HTR-8/SVneo (cell line): ENCODE measurements at places on chromosomes 4 and X.

DNA sequence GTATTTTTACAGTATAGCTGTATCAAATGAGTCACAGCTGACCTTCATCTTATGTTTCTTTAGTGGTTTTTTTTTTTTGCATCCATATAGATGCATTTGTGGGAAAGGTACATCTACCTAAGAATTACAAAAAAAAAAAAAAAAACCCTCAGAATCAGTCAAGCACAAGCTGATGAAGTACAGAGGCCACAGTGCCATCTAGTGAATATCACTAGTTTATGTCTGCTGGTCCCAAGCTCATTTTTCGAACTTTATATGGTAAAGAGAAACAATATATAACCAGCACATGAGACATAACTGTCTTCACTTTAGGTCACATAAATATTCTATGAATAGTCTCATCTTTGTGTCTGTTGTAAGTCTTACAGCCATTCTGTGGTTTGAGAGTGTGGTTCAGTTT is 220.1 kb downstream of the DLG3 start:
- peak; percentile 17 for DNase-seq

DNA sequence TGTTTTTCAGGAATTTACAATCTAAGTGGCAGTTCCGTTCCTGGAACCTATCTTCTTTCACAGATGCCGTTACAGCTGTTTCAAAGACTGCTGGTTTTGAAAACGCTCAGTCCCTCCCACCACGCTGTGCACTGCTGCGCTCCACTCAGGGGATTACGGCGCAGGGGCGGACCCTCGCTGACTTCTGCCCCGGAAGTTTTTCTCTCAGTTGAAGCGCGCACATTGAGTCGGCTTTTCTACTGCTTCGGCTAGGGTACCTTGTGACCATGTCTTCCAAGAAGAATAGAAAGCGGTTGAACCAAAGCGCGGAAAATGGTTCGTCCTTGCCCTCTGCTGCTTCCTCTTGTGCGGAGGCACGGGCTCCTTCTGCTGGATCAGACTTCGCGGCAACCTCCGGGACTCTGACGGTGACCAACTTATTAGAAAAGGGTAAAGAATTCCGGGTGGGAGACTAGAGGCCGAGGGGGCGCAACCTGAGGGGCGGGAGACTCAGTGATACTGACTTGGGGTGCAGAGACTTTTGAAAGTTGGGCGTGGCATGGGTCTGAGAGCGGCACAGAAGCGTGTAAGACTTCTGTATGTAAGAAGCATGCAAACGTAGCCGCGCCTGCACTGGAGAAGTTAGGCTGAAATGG is 597 bp upstream of the NUDT6 start:
- peak; percentile 79 for DNase-seq

DNA sequence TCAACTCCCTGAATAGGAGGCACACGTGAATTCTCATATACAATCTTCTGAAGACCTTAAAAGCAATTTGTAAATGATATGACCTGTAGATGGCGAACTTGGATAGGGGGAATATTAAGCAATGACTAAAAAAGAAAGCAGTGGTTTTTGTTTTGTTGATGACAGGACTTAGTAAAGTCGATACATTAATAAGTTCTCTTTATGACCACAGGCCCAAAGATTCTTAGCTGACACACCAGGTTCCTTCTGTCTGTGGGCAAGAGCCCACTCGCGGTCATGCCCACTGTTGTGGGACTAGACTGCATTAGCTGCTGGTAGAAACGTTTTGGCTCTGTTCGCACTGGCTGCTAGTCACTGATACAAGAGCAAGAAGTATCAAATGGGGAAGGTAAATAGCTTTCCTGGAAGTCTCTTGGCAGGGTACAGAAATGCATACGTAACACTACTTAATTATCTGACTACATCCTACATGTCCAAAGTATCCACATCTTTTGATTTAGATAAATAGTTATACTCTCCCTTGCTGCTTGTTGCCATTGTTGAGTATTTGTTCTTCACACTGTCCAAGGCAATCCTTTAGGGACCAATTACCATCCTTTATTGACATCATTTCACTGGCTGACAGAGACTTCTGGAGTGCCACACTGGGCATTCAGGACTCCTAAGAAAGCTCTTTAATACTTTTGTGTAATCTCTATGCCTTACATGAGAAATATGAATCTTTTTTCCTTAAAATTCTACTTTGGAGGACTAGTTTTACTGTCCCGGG is 31.0 kb downstream of the ALPK1 start:
- DNase-seq, result peak; percentile 22

DNA sequence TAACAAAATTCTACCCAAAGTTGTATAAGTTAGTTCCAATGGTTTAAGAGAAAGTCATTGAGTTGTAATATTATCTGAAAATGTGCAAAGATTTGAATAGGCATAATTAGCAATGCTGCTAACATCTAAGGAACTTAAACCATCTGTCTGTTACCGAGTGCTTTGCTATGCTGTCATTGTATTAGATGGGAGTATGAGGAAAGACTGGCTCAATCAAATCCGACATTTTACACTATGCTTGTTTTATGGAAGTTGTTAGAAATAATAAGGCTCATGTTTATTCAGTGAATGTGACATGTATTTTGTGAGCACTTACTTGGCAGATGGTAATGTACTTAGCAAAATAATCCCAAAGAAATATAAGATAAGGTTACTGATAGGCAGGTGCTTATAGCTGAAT is 1715.1 kb downstream of the PCDH7 start:
- no peak for DNase-seq

GRCh38 chr4:130029442-130029841 is 933.5 kb downstream of the C4orf33 start:
- no peak for DNase-seq

DNA sequence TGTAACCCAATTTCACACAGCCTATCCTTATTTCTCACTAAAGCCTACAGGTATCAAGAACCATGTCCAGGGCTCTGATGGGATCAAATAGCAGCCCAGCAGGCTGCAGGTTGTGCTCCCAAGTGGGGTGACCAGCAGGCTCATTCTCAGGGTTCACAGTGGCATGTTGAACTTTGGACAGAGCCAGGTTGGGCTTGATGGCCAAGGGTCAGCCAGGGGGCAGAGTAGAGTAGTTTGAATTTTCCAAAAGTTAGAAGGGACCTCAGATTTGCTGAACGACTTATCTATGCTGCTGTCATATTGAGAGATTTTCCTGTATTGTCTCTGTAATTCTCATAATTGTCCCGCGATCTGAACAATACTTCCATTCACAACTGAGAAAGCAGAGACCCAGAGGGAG is 310.8 kb upstream of the BOD1L1 start:
- no peak for DNase-seq

GRCh38 chr4:37749398-37749988 is 63.3 kb upstream of the RELL1 start:
- no peak for DNase-seq

- no peak for DNase-seq
Observed at GRCh38 chrX:38887222-38887621, 86.0 kb downstream of the MID1IP1 start.

- DNase-seq, result no peak
Observed at GRCh38 chrX:150052226-150052625, 113.9 kb upstream of the EOLA2 start.

DNA sequence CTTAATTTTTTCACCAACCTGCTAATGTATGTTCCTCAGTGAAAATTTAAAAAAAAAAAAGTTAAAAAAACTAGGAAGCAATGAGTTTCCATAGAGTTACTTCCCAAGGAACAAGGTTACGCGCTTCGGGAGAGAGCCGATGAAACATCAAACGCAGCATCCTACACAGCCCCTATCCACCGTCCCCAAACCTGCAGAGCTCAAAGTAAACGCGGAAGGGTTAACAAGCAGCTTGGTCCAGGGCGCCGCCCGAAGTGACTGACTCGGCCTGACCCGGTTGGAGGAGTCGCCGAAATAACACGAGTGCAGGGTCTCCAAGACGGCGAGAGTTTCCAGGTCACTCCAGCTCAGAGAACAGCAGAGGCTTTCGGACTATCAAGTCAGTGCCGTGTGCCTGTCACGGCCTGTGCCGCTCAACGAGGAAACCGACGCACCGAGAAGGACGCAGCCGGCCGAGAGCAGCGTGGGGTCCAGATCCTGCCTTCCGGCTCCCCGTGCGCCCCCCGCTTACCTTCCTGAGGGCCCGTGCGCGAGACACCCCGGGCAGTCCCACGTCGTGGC is 512 bp downstream of the NOP14 start:
- DNase-seq, result peak; percentile 51

- no peak for DNase-seq
Observed at GRCh38 chr4:88613417-88613875, 21.2 kb downstream of the HERC3 start.

- no peak for DNase-seq
Observed at GRCh38 chrX:110346681-110347080, 12.0 kb upstream of the RTL9 start.

GRCh38 chr4:53066155-53066554 is 204.0 kb downstream of the RASL11B start:
- DNase-seq, result no peak

GRCh38 chr4:7861440-7861881 is 78.2 kb downstream of the AFAP1 start:
- DNase-seq, result peak; percentile 54

GRCh38 chr4:152032722-152033131 is 271.9 kb upstream of the GATB start:
- DNase-seq, result no peak

DNA sequence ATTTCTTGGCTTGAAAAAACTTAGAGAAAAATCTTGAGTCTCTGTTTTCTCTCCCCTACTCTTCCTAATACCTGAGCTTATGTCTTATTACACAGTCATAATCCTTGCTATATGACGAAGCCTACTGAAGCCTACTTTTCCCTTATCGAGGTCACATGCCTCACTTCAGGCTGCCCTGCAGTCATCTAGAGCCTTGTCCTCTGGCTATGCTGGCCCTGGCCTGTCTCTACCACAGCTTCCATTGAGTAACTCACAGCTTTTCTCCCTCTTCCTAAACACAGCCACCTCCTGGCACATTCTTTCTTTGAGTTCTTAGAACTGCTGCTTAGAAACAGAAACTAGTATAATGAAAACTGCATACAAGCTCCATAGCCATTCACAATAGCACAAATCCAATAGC is 1698.3 kb downstream of the STIM2 start:
- DNase-seq, result no peak

GRCh38 chrX:130869239-130869638 is 33.8 kb downstream of the ENOX2 start:
- no peak for DNase-seq

DNA sequence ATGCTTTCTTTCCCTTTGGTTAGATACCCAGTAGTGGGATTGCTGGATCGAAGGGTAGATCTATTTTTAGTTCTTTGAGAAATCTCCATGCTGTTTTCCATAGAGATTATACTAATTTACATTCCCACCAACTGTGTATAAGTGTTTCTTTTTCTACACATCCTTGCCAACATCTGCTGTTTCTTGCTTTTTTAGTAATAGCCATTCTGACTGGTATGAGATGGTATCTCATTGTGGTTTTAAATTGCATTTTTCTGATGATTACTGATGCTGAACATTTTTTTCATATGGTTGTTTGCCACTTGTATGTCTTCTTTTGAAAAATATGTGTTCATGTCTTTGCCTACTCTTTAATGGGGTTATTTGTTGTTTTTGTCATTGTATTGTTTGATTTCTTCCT is 6.6 kb upstream of the AGA start:
- no peak for DNase-seq

DNA sequence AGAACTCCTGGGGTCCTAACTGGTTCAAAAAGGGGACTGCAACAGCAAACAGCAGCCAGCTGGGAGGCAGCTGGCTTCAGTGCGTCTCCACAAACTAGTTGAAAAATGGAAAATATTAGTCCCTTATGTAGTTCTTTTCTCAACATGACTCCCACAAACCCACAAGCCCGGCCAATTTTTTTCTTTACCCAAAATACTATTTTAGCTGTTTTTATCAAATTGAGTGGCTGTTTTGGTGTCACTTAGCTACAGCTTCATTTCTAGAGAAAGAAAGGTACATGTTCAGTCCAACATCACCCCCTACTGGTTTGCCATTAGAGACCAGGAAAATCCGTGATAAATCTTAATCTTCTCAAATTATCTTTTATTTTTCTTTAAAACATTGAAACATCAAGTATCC is 97.2 kb downstream of the GUCY2F start:
- DNase-seq, result no peak

DNA sequence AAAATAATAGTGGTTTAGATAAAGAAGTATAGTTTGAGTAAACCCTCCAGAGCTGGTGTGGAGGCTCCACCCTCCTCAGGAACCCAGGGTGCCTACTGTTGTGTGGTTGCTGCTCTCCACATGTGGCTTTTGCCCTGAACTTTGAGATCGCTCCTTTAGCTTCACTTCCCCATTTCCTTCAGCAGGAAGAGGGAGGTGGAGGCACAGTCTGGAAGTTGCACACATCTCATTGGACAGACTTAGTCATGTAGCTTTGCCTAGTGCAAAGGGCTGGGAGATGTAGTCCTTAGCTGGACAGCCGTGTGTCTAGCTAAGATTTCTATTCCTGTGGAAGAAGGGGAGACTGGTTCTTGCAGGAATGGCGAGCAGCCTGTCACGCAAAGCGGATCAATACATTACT is 37.9 kb downstream of the RGS12 start:
- DNase-seq, result no peak

DNA sequence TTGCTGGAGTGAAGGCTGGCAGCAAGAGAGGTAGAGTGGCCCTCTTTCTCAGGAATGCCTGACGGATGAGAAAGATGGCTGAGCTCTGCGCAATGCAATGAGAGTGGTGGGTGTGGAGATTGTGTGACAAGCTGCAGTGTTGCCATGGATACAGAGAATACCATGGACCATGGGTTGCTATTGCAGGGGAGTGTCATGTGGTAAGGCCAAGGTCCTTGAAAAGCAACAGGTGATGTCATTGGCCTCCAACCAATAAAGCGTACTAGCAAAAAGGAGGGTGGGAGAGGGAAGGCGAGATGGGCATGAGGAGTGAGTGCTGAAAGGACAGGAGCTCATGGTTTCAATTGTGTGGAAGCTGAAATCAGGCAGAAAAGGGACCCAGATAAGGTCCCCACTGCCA is 1.8 kb downstream of the PNMA5 start:
- no peak for DNase-seq

DNA sequence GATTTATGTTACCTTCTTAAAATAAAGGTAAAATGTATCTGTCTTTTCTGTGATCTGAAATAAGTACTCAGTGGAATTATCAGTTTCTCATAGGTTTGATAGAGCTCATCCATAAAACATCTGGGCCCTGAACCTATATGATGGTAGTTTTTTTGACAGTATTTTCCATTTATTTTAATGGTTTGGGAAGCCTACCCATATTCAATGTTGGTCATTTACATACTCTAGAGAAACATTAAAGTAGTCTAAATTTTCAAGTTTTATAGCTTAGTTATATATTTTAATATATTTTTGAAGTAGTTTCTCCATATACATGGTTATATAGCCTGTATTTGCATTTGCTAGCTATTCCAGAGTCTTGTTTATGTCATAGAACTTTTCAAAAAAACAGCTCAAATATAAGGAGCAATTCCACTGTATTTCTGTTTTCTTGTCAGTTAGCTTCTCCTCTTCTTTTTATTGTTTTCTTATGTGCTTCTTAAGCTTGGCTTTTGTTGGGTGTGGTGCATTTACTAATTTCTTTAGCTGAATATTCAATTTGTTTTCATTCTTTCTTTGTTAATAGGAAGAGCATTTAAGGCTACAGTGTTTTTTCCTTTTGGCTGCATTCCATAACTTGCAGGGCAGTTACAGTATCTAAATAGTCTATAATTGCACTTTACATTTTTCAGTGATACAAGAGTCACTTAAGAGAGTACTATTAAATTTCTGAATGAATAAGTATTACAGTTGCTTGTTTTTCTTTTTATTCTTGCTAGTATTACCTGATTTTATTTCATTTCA is 181.4 kb downstream of the DKK2 start:
- no peak for DNase-seq
